Keratinocyte (primary cell): ENCODE measurements at places on chromosomes 2 and 18. TPM values are rescaled to one million over a fixed set of nuclear protein-coding genes. Genes with fewer than 3 reads are reported as not detected.

DNA sequence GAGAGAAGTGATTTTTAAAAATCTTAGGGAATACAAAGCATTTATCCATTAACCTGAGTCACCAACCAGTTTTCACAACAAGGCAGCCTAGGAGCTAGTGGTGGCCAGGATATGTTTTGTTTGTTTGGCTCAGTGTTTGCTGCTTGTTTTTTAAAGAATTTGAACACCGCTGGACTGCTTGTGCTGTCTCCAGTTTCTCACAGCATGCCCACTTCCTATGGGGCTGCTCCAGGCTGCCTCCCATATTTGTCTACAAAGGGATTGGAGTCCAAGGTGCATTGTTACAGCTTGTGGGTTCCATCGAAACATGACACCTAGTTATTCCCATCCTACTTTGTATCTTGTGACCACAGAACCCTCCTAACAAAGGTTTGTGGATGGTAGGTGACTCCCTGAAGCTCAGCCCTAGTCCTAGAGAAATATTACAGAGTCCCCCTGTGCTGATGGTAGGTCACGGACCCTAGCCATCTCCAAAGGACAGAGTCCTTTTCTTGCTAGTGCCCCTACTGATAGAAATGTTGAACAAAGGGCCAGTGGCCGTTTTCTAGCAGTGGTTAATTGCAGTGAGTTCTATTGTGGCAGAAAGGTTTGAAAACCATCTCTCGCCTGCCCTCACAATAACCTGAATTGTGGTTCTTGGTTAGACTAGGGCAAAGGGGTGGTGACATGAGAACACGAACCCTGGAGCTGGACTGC is 23.2 kb downstream of the GPR39 start:
- no peak for DNase-seq

DNA sequence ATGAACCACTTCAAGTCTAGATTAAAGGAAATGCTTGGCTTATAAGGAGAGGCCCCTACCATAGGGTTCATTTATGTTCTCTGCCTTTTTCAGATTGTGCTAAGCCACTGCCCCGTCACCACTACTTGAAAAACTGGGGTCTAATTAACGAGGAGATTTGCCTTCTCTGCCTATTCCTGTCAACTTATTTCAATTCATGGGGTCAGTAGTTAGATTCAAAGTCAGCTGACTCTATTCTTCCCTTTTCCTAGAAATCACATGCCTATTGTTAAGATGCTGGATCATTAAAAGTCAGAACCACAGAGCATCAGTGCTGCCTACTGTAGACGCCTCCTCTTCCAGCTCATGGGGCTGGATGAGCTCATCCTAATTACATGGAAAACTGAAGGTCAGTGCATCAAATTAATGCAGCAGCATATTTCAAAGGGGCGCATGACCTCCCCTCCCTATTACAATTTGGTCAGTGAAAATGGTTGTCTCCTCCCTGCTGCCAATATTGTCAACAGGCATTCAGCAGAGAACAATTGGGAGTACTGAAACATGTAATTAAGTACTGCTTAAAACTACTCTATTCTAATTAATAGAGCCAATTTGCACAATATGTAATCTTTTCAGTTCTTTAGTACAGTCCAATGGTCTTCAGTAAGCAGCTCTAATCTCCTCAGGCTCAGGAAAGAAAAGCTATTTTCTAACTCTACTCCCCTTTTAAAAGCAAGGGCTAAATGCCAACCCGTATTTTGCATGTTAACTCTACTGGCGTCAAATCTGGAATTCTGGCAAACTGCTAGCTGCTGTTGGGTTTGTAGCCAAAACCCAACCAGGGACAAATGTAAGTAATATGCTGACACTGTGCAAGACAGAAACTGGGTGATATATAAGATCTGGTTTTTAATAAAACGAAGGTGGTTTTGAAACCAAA is 117.4 kb upstream of the ITGB6 start:
- no peak for DNase-seq

GRCh38 chr2:221962186-221962585 is 336.6 kb downstream of the PAX3 start:
- no peak for DNase-seq

DNA sequence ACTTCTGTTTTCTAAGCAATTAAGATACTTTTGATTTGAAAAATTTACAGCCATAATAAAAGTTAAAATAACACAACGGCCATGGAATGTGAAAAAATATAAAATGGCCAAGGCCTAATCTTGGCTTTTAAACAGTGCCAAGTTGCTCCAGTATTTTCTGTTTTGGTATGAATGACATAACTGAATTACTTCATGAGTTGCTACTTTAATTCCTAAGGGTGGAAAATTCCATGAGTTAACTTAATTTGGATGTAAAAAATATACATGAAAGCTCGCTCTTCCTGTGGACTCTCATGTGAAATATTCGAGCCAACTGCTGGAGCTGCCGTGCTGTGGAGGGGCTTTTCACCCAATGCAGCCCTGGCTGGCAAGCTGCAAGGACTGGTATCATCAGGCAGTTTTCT is 286.0 kb upstream of the CCDC68 start:
- no peak for DNase-seq

The GAREM1 gene
- 2.8 to 3.8 TPM (median 3.6 TPM) in 3 replicates for polyA plus RNA-seq

The ERFE gene
- 0.14 to 0.28 TPM (median 0.27 TPM) in 3 replicates for polyA plus RNA-seq

The TEKT4 gene
- not detected in 3 replicates for polyA plus RNA-seq

DNA sequence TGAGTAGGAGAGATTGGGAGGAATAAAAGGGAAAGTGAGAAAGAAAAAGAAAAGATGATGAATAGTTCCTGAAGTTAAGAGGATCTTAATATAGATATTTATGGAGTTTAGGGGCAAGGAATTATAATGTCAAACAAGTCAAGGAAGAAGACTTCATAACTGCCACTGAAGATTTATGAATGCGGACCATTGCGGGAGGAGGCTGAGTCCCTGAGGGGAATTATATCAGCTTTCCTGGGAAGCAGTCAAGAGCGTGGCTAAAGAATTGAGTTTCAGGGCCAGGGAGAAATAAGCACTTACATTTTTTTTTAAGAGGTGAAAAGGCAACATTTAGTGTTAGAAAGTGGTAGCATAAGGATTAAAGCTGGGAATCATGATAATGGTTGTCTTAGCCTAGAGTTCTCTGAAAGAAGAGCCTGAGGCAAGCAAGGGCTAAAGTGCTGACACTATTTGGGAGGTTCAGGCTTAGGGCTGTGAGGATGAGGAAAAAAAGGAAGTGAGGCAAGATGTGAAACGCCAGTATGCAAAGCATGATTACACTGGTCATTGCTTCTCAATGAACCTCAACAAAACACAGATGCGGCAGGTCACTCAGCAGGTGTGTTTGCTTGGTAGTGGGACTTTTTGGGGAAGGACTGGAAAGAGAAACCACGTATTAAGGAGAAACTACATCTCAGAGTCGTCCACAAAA is 217.1 kb downstream of the SLC4A3 start:
- no peak for DNase-seq

The C2orf66 gene
- polyA plus RNA-seq, result 0.32 to 2.9 TPM (median 2.2 TPM) in 3 replicates

- DNase-seq, result no peak
Observed at GRCh38 chr18:13574761-13575160, 151.6 kb downstream of the FAM210A start.

DNA sequence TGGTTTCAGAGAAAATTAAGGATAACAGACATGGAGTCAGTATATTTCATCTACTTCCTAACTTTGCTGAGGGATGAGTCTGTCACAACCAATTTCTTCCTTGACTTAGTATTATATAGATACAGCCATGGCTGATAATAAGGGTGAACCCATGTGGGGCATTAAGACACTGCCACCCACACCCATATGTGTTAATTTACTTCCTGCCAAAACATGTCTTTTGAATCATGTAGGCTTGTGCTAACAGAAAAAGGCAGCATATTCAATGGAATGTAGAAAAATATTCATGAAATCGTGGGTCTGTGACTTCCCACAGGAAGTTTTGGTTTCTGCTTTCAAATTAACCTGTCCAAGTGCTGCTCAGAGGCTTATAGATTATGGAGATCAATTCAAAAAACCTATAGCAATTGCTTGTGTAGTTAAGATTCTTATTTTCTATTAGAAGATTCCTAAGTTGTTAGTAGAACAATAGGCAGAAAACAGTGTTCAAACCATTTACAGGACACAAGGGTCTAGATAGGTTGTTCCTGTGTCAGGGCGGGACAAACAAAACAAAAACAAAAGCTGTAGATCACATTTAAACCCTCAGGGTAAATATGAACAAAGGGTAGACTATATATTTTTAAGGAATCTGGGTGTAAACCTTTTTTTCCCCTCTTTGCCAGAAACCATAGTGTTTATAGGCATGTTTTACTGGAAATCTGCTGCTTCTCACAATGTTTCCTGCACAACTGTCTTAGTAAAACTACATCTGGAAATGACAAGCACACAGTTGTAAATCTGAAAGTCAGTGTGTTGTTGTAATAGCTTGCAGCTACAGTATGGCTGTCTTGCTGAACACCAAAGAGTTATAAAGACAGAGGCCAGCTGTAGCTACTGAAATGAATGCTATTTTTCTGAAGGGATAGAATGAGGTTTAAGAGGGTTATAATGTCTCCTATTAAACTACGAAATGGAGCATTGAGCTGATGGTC is 691.2 kb downstream of the EPHA4 start:
- DNase-seq, result peak; percentile 40

GRCh38 chr2:61537277-61537949 is 743 bp downstream of the XPO1 start:
- no peak for DNase-seq

The CAPN14 gene
- polyA plus RNA-seq, result 0.57 to 2.2 TPM (median 1.1 TPM) in 3 replicates

DNA sequence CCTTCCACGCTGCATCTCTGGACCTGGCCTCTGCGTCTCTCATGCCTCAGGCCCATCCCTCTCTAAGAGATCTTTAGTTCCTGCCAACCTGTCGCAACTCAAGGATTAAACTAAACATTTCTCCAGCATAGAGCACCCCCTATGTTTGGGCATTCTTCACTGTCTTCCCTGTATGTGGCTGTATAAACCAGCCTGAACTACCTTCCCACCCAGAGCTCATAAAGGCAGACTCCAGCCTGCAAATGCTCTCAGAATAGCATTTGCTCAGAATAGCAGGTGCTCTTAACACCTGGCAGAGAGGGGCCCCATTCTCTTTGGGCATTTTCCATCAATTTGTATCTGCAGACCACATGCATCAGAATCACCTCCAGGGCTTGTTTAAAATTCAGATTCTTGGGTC is 83.4 kb downstream of the EHD3 start:
- no peak for DNase-seq
